Activated T-helper 9 cell treated with anti-CD3 and anti-CD28 coated beads, Interleukin-2, amount 50 U/mL, for 16 hours (primary cell): ENCODE measurements at places on chromosomes 2 and 18.

DNA sequence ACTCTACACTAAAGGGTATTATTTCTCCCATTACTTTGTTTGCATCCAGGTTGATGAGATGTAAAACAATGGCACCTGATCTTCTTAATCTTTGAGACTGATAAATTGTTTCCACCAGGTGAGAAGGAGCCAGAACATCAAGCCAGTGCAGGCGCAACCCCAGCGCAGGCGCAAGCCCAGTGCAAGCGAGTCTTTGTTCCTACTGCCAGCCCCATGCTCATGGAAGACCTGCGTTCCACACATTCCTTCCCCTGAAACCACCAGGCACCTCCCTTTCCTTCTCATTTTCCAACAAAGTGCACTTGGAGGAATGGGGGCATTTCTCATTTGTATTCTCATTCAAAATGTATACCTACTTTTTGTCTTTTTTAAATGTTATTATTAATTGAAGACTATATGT lies 188.7 kb upstream of the SMAD2 start:
- DNase-seq, result no peak

GRCh38 chr2:15279201-15279876 lies 281.8 kb downstream of the NBAS start:
- DNase-seq, result no peak

- DNase-seq, result no peak
These were observed 1272.2 kb upstream of the LRRTM1 start for GRCh38 chr2:81576713-81577112.

DNA sequence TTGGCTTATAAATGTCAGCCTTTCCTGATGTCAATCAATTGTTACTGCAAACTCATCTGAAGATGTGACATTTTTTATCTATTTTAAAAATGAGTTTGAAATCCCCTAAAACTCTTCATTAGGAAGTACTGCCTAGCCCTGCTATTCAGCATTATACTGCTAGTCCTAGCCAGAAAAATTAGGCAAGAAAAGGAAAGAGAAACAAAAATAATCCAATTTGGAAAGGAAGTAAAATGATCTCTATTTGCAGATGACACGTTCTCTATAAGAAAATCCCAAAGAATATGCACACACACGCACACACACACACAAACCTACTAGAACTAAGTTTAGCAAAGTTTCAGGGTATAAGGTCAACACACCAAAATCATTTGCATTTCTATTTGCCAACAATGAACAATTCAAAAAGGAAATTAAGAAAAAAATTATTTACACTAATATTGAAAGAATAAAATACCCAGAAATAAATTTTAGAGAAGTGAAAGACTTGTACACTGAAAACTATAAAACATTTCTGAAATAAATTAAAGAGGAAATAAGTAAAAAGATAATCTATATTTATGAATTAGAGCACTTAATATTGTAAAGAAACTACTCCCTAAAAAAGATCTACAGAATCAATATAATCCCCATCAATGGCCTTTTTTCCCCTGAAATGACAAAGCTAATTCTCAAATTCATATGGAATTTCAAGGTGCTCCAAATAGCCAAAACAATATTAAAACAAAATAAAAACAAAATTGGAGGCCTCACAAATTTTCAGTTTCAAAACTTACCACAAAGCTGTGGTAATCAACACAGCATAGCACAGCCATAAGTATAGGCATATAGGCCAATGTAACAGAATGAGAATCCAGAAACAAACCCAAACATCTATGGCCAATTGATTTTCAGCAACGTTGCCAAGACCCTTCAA lies 433.7 kb upstream of the TRIB2 start:
- no peak for DNase-seq

GRCh38 chr2:229920011-229920641 lies 1.7 kb downstream of the TRIP12 start:
- no peak for DNase-seq

DNA sequence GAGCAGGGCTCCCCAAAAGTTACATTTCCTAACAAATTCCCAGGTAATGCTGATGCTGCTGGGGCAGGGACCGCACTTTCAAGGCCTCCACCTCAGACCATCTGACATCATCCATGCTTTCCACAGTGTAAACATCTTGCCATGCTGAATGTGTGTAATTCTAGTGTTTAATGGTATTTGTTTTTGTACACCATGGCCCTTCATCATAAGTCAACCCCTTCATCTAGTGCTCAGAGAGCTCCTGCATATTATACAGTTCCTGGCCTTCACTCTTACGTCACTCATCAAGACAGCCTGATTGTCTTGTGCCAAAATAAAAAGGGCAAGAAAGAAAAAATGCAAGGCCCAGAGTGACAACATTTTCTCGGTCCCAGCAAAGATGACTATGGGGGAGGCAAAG lies 77.5 kb upstream of the ZFP36L2 start:
- DNase-seq, result no peak

- no peak for DNase-seq
These were observed 249.8 kb downstream of the TXNL1 start for GRCh38 chr18:56388571-56388970.

DNA sequence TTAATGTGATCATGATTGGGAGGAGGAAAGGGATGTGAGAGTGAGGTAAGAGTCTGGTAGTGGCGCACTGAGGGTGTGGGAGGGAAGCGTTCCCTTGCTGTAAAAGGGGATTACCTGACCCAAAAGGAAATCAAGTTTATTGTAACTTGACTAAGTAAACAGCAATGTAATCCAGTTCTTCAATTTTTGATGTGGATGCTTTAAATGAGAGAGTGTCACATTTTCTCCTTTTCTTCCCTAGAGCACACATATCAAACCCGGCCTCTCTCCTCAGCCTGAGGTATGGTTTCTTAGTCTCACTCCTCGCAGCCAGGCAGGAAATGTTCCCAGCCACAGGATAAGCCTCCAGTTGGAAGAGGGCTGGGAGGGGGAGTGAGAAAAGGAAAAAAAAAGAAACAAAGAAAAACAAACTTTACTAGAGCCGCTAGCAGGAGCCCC lies 688 bp upstream of the ARHGAP28 start:
- no peak for DNase-seq

DNA sequence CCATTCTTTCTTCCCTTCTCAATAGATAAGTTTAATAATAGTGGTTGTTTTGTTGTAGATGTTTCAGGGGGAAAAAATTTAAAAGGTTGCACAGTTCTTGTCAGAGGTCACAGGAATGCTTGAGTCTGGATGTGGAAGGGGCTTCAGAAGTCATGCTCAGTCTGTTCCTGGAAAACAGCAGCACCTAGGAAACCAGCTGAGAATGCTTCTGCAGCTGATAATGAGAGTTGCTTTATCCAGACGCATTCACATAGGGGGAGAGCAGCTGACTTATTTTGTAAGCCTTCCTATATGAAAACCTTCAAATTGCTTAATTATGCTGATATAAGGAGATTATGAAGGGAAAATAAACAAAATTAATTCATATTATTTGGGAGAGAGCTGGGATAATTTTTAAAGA lies 235.5 kb downstream of the GULP1 start:
- no peak for DNase-seq

DNA sequence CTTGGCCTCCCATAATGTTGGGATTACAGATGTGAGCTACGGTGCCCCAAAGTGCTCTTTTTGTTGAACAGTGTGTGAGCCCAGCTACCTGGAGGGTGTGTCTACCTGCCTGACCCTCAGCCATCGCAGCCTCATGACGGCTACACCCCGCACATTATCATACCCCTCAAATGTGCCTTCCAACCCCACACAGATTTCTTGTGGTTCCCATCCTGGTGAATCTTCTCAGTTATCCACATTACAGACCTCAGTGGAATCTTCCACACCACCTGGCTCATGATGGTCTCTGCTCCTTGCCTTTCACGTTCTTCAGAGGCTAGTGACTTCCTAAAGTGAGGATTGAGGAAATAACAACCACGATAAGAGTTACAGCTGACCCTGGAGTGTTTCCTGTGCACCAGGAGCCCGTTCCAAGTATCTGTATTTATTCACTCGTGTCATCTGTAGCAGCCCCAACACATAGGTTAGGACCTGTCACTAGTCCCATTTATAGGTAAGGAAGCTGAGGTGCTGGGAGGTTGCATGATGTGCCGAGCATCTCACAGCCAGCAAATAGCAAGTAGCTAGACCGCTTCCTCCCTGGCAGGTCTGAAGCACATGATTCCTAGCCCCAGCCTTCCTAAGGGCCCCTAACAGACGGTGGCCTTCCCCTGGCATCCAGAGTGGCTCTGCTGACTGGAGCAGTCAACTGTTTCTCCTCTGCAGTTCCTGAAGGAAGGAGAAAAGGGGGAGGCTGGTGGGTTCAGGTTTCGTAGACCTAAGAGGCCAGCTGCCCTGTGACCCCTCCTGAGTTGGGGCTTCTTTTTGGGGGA lies 47.3 kb downstream of the TCF7L1 start:
- no peak for DNase-seq

DNA sequence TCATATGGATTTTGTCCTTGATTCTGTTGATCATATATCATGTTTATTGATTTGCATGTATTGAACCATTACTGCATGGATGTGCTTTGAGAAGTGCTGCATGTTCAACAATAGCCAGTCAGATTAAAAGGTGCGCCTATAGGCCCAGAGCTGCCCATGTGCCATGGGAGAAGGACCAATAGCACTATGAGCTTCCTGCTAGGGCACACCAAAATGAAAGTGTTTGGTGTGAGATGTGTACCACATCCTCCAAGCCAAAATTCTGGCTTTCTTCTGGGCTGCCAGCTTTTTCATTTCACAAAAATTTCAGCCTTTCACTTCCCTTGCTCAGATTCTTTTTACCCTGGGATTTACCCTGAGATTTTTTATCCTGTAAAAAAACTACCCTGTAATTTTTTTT lies 34.8 kb upstream of the MMADHC start:
- no peak for DNase-seq

GRCh38 chr2:45132551-45132950 lies 123.3 kb upstream of the SIX2 start:
- DNase-seq, result no peak

- no peak for DNase-seq
These were observed 262.4 kb downstream of the MTX2 start for GRCh38 chr2:176531608-176532007.

- no peak for DNase-seq
These were observed 210.9 kb upstream of the SMAD7 start for GRCh38 chr18:49161627-49162026.

DNA sequence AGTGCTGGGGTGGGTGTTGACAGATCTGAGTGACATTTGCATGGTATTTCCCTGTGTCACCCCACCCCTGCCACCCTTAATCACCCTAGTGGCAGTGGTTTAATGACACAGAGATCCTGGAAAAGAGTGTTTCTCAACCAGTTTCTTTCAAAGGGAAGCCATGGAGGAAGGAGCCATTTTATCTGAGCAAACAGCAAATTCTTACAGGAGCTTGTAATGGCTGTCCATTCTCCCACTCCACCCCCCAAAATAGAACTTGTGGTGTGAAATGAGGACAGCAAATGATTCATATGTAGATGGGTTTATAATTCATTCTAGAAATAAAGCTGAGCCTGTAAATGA lies 51.5 kb downstream of the CDC42EP3 start:
- no peak for DNase-seq

DNA sequence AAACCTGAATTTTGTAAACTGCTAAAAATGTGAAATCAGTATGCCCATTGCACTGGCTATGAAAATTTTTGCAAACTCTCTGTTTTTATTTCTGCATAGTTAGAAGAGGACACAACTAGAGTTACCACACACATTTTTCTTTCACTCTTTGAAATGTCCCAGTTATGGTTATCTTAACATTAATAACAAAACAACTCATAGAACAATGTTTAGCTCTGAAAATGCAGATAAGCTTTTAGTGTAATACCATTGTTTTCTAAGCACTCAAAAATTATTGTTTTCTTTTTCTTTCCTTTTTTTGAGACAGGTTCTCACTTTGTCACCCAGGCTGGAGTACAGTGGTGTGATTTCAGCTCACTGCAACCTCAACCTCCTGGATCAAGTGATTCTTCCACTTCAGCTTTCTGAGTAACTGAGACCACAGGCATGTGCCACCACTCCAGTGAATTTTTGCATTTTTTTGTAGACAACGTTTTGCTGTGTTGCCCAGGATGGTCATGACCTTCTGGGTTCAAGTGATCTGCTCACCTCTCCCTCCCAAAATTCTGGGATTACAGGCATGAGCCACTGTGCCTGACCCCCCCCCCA lies 1204.5 kb upstream of the ZEB2 start:
- no peak for DNase-seq

- DNase-seq, result no peak
These were observed 34.1 kb downstream of the SLC66A2 start for GRCh38 chr18:79917169-79917852.

DNA sequence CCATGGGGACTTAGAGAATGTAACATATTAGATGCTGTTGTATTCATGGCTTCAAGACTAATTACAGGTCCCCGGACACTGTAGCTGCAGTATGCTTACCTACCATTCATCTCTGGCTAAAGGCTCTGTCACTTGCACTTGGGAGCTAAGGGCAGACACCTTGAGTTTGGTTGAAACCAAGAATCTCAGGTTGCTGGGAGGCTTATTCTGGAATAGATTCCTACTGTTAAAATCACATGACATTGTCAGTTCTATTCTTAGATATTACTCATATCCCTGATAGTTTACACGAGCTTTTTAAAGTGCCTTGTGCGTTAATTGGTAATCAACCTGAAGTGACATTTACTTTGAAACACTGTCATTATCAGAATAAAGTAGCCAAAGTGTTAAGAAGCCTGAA lies 73.0 kb upstream of the EPB41L5 start:
- DNase-seq, result no peak

DNA sequence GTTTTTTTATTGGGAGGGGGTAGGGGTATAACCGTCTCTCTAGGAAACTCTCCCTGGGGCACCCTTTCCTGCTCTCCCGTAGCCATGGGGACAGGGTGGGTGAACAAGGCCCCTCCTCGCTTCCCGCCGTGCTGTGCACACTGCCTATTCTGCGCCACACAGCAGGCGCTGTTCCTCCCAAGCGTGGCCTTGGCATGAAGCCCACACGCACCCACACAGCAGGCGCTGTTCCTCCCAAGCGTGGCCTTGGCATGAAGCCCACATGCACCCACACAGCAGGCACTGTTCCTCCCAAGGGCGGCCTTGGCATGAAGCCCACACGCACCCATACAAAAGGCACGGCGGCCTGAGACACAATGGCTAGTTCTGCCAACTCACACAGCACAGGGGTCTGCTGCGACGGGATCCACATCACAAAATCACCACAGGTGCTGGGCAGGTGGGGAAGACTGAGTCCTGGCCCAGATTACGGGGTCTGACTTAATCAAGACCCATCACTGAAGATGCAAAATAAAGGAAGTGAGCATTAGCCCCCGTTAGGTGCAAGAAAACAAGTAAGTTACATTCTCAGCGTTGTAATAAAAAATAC lies 46.6 kb upstream of the TPO start:
- no peak for DNase-seq
